ENCODE measurements at places on chromosomes 13 and 19. TPM values are rescaled to one million over a fixed set of nuclear protein-coding genes. Genes with fewer than 3 reads are reported as not detected.

The SWSAP1 gene
- polyA plus RNA-seq: 2.1 TPM

The ZNF541 gene
- polyA plus RNA-seq: 0.15 TPM

The TMEM238 gene
- polyA plus RNA-seq: not detected

The CARS2 gene
- 78.5 TPM for polyA plus RNA-seq

The CPAMD8 gene
- 9.6 TPM for polyA plus RNA-seq

The ATP4A gene
- not detected for polyA plus RNA-seq

The ETV2 gene
- 0.46 TPM for polyA plus RNA-seq

The C19orf81 gene
- not detected for polyA plus RNA-seq

The ZNF177 gene
- polyA plus RNA-seq: 1.8 TPM

The CACTIN gene
- 11.9 TPM for polyA plus RNA-seq

The NLRP11 gene
- polyA plus RNA-seq: not detected

The IER2 gene
- polyA plus RNA-seq: 35.7 TPM

The TRPM4 gene
- 45.3 TPM for polyA plus RNA-seq

The DPF1 gene
- 0.12 TPM for polyA plus RNA-seq

The ZNF844 gene
- polyA plus RNA-seq: 3.6 TPM

The PRR22 gene
- 0.91 TPM for polyA plus RNA-seq

The C19orf18 gene
- polyA plus RNA-seq: 0.40 TPM

The CYP4F2 gene
- not detected for polyA plus RNA-seq

The BORA gene
- 0.19 TPM for polyA plus RNA-seq

The IGFL2 gene
- not detected for polyA plus RNA-seq

All from heart left ventricle (tissue), 16 donors.